ENCODE measurements at places on chromosomes 5 and 9.

DNA sequence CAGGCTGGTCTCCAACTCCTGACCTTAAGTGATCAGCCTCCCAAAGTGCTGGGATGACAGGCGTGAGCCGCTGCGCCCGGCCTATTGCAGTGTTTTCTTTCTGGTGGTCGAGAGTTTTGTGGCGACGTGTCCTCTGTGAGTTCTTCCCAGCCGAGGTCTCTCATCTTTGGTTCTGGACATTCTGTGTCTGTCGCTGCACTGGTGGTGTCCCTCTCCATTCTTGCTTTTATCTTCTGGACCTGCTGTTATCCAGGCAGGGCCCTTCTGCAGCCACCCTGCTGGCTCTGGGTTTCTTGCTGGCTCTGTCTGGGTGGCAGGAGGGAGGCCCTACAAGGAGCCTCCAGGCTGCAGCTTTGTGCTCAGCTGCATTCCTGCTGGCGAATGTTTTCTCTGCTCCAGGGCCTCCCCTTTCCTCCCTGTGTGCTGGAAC is 49.1 kb upstream of the EXOC3 start:
- DNase-seq, result no peak

DNA sequence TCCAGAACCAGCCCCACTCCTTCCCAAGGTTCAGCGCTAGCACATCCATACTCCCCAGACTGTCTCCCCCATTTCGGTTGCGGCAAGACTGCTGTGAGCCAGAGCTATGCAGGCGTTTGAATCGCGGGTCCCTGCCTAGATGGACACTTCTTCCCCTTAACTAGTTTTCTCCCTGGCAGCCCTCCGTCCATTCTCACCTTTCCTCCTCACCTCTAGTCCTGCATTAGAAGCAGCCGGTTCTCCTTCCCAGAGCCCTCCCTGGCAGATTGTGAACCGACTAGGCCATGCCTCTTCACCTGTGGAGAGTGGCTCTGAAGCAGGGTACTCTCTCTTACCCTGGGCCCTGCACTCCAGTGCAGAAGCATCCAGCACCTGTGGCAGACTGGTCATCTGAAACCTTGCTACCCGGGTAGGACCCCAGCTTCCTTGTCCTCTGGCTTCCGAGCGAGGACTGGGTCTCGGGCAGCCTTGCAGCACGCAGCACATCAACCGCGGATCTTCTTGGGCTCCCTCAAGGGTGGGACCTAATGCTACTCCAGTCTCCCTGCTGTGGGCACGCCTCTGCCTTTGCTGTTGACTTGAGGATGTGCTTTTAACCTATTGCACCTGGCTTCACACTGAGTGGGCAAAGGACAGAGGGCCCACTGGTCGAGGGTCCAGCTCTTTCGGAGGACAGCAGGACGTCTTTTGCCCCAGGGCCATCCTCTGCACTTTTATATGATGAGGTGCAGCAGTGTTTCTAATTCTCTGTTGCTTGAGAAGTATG is 183.6 kb downstream of the AOPEP start:
- DNase-seq, result no peak

- DNase-seq, result no peak
Measured at GRCh38 chr5:16548115-16548514, 68.7 kb downstream of the RETREG1 start.

DNA sequence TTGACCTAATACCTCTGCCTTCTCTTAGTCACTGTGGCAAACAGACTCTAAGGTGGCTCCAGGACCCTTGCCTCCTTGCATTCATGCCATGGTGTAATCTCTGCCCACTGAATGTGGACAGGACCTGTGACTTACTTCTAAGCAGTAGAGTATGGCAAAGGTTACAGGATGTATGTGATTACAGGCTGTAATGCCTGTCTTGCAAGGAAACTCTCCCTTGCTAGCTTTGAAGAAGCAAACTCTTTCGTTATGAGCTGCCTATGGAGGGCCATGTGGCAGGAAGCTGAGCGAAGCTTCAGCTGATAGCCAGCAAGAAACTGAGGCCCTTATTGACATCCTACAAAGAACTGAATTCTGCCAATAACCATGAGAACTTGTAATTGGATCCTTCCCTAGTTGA is 103.3 kb upstream of the HMHB1 start:
- DNase-seq, result no peak

DNA sequence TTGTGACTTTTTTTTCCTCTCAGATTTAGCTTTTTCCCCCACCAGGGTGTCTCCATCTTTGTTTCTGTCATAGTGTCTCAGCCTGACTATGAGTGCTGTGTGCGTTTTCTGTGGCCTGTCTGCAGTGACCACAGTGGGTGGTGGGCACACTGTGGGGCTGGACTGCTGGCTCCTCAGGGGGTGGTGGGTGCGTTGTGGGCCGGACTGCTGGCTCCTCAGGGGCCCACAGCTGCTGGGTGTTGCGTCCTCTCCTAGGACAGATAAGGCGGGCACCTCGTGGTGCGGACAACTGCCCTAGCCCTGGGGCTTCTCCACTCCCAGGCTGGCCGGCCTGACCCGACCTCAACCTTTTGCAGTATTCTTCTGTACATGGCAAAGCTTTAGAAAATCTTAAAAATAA is 100.4 kb downstream of the EHMT1 start:
- DNase-seq, result no peak

All from activated T-helper 2 cell treated with anti-CD3 and anti-CD28 coated beads, Interferon-gamma antibody, Interleukin-2, Interleukin-4, amounts not matched to agents 10 μg/mL and 5 μg/mL and 100 μg/mL, durations not matched to agents 14 hours and 24 hours and 36 hours (primary cell).